ENCODE measurements at places on chromosomes 1 and 21.

DNA sequence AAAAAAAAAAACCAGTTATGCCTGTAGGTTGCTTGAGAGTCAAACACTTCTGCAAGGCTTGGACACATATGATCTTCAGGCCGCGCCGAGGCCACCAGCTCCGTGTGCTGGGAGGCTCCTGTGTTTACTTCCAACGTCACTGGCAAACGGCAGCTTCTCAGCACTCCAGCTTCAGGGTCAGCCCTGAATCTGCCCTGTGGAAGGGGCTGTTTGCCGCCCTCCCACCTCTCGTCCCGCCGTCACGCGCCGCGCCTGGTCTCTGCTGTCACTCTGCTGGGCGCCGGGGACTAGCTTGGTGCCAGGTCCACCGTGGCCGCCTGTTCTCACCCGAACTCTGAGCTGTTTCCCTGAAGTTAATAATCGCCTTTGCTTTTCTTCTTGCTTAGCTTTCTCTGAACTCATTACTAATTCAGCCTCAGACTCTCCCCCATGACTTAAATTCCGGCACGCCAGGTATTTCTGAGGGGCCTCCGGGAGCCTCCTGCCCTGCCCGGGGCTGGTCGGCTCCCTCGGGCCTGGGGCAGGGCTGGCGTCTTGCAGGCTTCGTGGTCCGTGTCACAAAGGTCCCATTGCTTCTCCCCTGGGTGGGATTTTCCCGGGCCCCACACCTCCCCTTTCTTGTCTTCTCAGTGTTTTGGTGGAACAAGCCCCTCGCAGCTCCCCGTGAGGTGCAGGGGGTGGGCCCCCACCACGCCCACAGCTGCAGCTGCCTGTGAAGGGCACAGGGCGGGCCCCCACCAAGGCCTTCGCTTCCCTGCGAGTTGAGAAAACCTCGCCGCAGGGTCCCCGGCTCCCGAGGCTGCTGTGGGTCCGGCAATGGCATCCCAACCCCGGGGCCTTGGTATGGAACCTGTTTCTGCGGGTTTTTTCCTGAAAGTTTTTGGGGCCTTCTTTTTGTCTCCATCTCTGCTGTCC lies 14.6 kb upstream of the C1orf159 start:
- no peak for DNase-seq

GRCh38 chr1:170377896-170378634 lies 153.9 kb upstream of the GORAB start:
- DNase-seq: no peak

DNA sequence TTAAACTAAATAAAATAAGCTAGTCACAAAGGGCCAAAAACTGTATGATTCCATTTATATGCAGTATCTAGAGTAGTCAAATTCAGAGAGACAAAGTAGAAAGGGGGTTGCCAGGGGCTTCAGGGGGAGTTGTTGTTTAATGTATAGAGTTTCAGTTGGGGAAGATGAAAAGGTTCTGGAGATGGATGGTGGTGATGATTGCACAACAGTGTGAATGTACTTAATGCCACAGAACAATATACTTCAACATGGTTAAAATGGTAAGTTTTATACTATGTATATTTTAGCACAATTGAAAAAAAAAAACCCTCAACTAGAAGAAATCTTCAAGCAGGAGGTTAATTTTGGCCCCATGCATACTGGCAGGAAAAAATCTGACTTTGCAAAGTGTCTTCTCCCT lies 24.3 kb downstream of the VAV3 start:
- no peak for DNase-seq

- DNase-seq: no peak
These were observed 156.0 kb downstream of the PGBD5 start for GRCh38 chr1:230270185-230270558.

- no peak for DNase-seq
These were observed 48.5 kb downstream of the OPRD1 start for GRCh38 chr1:28860332-28861073.

DNA sequence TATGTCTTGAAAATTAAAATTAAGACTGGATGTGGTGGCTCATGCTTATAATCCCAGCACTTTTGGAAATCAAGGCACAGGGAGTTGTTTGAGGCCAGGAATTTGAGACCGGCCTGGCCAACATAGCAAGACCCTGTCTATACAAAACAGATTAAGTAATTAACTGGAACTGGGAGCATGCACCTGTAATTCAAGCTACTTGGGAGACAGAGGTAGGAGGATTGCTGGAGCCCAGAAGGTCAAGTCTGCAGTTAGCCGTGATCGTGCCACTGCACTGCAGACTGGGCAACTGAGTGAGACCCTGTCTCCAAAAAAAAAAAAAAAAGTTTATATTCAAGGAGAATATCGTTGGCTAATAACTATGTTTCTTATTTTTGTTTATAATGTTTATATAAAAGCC lies 139.2 kb downstream of the USP25 start:
- DNase-seq: no peak

DNA sequence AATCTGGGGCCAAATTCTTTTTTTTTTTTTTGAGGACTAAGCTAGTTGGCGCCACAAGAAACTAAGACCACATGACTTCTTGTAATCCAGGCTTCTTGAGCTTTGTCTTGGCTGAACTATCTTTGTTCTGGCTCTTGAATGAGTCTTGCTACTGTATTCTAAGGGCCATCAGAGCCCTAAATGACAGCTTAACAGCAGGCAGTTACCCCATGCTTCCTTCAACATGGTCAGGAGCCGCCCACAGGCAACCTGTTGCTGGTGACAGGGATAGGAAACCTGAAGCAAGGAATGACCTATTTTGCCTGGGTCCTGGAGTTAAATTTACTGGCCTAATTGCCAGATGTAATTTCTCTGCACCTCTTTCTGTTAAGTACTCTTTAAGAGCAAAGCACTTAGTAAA lies 188.2 kb upstream of the PLXNA2 start:
- no peak for DNase-seq

DNA sequence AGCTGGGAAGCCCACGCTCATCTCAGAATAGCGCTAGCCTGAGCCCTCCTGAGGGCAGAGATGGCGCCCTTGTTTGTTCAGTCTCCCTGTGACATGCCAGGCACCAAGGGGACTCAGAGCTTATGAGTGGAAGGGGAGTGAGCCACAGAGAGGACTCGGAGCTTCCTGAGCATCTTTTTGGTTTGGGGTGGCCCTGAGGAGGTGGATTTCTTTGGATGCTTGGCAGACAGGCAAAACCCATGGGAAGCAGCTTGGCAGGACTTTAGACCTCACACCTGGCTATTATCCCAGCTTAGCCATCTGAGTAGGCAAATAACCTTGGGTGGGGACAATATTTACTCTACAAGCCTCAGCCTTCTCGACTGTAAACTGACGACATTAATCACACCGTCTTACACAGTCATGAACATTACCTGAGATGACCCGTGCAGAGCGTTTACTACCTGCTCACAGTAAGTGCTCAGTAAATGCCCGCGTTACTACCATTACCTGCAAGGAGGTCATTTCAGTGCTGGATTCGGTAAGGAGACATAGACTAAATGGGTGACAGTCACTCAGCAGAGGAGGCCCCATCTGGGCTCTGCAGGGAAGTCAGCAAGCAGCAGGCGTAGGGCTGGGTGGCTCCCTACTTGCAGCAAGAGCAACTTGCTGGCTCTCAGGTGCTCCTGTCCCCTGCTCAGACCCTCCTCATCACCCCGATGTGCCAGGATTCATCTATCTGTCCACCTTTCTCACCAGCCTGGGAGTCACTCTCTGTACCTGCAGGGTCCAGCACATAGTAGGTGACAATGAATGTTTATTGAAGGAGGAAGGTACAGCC lies 54.9 kb downstream of the KLHDC7A start:
- DNase-seq: peak; percentile 95

DNA sequence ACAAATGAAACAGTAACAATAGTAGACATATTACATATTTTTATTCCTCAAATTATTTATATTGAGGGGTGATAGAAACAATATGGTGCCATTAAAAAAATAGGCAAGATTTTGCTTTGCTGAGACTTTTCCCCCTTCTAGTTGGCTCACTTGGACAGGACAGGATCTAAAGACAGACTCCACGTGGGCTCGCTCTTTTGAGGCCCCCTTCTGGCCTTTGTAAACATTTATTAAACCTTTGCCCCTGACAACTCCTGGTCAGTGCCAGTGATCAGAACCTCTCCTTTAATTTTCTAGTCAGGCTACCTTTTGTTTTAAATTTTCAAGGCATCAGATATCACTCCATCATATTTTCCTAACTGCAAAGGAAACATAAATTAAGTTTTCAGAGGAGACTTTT lies 49.7 kb upstream of the IFI44L start:
- DNase-seq: no peak

- no peak for DNase-seq
These were observed 4.0 kb upstream of the CAP1 start for GRCh38 chr1:40036574-40036973.

DNA sequence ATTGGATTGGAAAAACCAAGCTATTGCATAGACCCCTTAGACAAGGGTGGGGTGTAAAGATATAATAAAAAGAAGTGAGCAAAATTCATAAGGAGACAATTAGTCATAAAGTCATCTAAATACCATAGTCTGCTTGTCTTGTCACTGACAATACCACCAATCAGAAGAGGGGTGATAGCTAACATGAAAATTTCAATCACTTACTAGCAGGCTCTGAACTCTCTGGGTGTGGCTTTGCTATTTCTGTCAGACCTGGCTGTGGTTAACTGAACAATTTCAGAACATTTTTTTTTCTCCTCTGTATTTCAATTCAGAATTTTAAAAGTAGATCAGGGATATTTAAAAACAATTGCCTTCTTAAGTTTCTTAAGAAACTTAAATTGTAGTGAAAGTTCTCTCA lies 158.5 kb upstream of the PRMT6 start:
- no peak for DNase-seq
